ENCODE measurements at places on chromosomes 16 and 17.

DNA sequence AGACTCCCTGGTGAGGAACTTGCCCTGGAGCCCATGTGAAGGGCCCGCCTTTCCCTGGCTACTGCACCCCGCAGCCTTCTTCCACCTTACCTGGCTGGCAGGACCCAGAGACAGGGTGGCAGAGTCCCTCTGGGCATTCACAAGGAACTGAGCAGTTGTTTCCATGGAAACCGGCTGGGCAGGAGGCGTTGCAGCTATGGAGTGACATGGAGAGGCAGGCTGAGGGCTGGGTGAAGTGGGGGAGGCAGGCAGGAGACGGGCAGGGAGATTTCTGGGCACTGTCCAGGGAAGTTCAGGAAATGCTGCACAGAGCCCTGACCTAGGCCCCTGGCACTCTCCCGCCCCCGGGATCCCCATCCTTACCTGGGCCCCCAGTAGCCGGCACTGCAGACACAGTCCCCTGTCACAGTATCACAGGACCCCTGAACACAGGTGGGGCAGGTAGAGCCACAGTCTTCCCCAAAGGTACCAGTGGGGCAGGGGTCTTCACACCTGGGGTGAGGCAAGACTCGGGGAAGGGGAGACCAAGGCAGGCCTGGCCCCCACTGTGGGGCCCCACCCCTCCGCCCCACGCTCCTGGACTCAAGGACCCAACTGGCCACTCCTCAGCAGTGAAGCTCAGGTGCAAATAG lies 5.9 kb downstream of the SCARF1 start:
- no peak for DNase-seq

DNA sequence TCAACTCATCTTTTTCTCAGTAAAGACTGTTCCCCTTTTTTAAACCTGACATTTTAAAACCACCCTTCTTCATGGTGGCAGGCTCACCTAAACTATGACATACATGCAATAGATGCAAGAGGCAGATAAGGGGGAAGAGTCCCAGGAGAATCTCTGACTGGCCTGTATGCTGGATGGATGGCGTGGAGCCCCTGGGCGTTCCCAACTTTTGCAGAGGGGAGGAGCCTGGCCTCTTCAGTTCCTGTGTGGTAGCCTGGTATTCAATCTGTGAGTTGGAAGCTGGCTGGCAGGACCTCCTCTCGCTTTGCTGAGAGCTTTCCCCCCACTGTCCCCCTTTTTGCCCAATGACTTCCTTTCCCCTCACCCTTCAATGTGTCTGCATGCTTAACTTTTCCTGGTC lies 217.6 kb upstream of the CA10 start:
- no peak for DNase-seq

DNA sequence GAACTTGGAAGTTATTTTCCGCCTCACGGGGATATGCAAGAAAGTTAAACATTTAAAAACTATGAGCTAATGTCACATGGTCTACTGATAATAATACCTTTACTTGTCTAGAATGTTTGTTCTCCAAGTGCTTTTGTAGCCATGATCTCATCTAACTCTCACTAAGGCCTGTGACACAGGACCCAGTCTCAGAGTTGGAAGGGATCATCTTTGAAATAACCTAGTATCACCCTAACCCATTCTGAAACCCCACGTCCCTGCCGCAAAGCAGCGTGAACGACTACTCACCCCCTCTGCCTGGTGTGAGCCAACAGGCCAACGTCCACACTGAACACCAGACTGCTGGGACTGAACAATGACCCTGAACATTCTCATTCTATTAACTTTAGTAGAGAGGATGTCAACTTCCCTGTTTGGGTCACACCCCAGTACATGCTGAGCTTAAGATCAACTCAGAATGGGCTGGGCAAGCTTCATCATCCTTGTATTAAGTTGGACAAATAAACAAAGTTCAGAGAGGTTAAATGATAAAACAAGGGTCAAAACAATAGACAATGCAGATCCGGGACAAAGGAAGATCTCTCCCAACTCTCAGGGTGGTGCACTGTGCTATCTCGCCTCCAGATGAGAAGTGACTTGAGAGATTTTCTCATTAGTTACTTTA lies 54.8 kb upstream of the BCAR1 start:
- no peak for DNase-seq

DNA sequence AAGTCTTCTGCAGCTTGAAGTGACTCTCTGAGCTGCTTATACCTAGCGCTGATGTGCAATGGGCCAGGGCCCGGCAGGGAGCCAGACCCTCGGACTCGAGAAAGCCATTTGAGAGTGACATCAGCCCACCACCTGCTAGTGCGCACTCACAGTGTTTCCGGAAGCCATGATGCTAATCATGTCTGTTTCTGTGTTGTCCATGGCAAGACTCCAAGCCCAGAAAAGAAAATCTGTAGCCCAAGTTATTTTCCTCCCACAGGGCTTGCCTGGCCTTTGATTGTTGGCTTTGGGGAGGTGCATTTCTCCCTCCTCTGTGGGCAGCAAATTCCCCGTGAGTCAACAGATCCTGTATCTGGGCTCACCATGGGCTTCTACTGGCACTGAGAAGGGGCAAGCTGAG lies 1.8 kb upstream of the CDRT4 start:
- DNase-seq: no peak

DNA sequence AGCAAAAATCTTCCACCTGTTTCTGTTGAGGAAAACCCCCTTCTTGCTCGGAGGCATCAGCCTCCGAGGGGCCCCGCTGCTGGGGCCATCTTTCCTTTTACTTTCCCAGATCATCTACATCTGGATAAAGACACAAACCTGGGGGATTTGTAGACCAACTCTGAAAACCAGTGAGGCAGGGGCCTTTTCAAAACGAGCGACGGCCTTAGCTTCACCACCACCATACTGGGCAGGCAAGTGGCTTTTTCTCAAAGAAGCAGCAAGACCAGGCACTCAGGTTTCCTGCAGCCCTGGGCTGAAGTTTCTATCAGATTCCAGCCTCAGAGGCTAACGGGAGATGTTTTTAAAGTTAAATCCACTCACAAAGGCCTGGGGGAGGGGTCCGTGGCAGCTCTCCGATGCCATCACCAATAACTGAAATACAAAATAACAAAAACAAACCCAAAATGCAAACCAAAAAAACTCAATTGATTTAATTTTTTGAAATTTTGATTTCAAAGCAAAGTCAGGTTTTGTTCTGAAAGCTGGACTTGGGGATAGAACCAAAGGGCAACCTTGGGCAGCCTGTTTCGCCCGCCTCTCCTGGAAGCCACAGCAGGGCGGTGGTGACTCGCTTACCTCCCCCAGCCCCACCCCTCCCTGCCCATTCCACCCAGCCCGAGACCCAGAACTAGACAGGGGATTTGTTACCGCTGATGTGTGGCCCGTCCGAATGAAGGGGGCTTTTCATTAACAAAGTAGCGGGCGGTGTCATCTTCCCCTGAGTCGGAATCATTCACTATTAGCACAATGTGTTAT lies 55.8 kb downstream of the SALL1 start:
- DNase-seq: no peak

GRCh38 chr17:17363638-17364337 lies 60.6 kb downstream of the NT5M start:
- no peak for DNase-seq

GRCh38 chr16:30903002-30903401 lies 6.6 kb downstream of the CTF1 start:
- no peak for DNase-seq

DNA sequence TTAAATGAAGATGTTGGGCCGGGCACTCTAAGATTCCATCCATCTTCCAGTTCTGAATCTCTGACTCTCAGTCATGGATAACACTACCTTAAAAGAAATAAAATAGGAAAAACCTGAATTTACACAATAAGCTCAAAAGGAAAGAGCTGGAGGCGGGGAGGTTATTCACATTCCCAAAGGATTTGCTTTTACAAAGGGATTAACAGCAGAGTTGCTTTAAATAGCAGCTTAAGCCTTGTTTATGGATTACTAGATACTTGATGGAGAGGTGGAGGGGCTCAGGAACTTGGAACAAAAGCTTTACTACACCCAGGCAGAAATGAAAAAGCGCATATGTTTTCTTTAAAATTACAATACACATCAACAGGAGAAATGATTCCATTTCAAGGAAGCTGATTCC lies 84.5 kb downstream of the XYLT1 start:
- DNase-seq: no peak

DNA sequence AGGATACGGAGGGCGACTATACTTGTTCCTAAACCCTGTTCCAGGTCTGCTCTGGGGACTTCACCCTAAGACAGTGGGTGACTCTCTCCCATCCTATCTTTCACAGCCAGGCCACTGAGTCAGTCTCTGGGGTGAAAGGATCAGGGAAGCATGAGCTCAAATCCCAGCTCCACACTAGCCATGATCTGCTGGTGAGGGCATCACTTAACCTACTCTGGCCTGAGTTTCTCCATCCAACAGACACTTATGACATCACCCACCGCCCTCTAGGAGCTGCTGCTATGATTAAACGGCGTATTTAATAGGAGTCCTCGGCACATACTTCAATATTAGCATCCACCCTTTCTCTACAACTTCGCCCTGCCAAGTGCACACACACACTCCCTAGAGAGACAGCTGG lies 10.1 kb downstream of the GAST start:
- DNase-seq: no peak

GRCh38 chr17:82370471-82371332 lies 863 bp upstream of the UTS2R start:
- peak; percentile 28 for DNase-seq

- DNase-seq: no peak
Measured at GRCh38 chr17:46020998-46021397, 21.9 kb downstream of the STH start.

DNA sequence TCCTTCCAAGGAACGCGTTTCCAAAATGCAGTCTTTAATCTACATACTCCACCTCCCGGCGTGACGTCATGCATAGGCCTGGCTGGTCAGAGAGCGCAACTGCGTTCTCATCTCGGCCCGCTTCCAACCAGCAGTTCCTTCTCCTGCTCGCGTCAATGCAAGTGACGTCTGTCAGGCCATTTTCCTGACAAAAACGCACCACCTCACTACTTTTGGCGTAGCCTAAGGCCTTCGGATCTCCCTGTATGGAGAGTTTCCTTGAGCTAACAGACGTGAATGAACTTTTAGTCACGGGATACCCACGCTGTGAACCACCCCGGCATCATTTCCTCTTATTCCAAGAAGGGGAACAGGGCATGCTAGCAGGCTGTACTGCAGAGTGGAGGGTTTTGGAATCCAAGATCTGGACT lies 25.0 kb downstream of the TEX14 start:
- peak; percentile 13 for DNase-seq

GRCh38 chr17:82281502-82282238 lies 8.2 kb upstream of the CSNK1D start:
- peak; percentile 46 for DNase-seq

DNA sequence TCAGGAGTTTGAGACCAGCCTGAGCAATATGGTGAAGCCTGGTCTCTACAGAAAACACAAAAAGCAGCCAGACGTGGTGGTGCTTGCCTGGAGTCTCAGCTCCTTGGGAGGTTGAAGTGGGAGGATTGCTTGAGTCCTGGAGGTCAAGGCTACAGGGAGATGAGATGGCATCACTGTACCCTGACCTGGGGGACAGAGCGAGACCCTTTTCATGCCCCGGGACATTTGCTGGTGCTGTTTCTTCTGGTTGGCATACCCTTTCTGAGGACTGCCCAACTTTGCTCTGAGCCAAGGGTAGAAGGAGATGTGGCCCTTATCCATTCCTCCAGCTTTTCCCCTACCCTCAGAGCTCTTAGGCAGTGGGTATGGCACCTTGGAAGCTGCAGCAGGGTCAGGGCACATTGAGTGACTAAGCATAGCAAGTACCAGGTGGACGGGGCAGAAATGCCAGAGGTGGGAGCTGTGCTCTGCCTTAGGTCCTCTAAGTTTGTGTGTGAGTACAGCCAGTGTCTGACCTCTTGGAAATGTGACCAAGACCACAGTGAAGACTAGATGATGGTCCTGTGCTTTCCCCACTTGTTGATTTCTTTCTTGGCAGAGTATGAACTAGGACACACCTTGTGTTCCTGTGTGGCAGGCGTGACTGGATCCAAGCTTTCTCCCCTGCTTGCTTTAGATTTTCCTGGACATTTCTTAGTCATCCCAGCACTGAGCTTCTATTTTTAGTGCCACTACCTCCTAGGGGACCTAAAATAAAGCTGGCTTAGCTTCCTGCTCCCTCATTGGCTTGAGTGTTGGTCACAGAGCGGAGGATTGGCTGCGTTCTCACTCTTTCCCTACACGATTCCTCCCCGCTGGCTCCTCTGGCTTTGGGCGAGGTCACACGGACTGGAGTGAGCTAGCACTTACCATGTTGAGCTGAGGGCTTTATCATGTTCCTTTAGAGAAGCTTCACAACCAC lies 9.9 kb upstream of the EDC4 start:
- DNase-seq: no peak

DNA sequence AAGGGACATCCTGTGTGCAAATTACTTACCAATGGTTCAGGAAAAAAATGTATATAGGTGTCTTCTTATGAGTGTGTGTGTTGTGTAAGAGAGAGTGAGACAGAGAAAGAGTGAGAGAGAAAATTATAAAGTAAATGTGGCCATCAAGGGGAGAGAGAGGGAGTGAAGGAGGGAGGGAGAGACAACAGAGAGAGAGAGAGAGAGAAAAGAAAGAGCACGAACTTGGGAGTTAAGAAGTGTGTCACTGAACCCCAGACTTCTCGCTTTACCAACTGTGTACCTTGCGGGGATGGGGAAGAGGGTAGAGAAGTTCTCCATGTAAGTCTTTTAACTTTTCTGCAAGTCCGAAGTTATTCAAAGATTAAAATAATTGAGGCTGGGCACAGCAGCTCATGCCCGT lies 28.8 kb upstream of the ARL4D start:
- no peak for DNase-seq

DNA sequence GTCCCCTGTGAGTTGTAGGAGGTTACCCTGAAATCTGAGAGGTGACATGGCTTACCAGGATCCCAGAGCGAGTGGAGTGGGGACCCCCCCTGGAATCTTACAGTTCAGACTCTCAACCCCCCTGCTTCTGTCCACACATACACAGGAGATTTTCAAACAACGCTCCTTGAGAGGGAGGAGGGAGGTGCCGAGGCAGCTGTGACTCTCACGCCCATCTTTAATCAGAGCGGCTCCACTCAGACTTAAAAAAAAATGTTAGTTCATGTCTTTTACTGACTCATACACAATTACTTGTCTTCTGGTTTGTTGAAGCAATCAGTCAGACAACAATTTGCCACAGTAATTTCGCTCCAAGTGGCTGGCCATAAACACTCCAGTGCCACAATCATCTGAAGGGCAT lies 15.4 kb upstream of the TMEM220 start:
- no peak for DNase-seq
